ENCODE measurements at places on chromosomes 7 and 10.

DNA sequence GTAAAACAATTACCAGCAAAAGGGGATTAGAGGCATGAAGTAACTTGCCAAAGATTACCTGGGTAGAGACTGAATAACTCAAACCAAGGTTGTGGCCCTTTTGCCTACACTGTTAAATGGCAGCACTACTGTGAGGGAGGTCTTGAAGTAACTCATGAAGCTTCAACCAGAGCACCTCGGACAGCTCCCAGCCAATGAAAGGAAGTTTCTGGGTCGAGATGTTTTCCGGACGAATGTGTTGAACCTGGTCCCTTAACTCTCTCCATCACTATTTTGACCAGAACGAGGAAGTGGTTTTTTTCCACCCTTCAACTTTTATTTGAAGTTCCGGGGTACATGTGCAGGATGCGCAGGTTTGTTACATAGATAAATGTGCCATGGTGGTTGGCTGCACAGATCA, 133.6 kb upstream of the PRKCQ start:
- DNase-seq, result no peak

GRCh38 chr7:20475756-20476155, 139.7 kb upstream of the ABCB5 start:
- DNase-seq, result no peak

DNA sequence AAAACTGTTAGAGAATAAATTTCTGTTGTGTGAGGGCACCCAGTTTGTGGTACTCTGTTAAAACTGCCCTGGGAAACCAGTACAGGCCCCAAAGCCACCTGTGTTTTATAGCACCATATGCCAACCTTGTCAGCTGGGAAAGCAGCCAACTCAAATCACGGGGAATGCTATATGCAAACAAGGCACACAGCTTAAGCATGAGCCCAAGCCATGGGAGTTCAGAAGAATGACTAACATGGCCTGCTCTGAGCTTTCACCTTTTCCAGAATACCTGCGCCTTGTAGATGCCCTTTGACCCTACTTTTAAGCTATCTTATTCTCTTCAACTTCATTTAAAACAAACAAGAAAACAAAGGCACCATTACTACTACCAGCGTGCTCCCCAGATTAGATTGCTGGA, 5.5 kb upstream of the SLC25A13 start:
- DNase-seq, result no peak

DNA sequence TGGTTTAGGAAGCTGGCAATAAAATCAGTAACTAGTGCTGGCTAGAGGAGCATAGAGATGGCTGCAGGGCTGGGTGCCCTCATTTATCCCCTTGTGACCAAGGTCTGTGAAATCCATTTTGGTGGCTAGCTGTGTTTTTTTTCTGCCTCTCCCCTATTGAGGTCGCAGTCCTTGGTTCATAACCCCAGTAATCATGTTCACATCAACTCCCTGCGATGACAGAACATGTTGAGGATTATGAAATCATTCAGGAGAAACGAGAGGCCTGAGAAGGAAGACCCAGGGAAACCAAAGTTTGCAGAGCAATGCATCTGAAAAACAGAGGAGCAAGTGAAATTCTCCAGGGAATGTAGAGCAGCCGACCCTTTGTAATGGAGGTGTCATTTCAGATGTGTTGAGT, 126.9 kb downstream of the TACC2 start:
- no peak for DNase-seq

DNA sequence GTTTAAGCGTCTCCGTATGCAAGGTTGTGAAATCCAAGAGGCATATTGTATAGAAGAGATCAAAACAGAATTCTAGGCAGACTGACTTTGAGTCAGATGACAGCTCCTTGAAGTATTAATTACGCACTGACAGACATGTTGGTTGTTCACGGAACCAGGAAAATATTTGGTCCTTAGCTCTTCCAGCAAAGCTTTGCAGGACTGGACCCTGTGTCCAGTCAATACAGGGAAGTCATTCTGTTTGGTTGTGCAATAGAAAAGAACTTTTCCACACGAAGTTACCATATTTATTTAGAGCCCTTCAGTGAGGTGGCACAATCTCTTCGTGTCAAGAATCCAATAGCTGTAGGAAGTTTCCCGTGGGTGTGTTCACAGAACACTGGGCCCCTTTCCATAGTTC, 205.3 kb downstream of the ARHGAP21 start:
- no peak for DNase-seq

DNA sequence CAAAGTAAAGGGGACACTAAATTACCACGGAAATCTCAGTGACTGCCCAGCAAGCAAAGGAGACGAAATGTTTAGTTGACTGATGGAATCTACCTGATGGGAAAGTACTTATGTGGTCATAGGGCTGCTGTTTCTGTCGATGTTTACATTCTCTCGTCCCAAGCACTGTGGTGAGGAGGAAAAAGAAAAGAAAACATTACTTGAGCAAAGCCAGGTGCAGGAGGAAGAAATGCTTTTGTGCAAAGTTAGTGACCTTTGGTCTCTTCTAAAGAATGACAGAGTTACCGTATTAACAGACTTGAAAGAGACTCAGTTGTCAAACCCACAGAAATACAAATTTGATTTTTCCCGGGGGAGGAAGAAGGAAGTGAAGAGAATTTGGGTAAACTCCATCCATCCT, 43.3 kb upstream of the FMC1 start:
- DNase-seq, result no peak

GRCh38 chr10:117137911-117138642, at the start of gene VAX1:
Gene VAX1 (minus strand): TSS chr10:117138270. CDS start chr10:117138056, 214 bp downstream.
- no peak for DNase-seq

DNA sequence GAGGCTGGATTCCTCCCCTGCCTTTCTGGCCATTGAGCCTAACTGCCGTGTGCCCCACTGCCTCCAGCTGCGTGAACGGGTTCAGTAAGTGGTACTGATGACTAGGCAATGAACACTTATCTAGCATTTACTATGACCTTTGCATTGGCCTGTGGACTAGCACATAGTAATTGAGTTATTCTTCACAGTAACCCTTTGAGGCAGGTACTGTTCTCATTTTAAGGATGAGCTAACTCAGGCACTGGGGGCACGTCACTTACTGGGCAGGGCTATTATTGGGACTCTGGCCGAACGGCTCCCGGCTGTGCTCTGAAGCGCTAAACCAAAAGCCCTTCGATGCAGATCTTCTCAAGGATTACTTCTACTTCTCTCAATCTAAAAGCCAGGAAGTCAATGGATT, 38.3 kb downstream of the WIPF3 start:
- DNase-seq, result no peak

DNA sequence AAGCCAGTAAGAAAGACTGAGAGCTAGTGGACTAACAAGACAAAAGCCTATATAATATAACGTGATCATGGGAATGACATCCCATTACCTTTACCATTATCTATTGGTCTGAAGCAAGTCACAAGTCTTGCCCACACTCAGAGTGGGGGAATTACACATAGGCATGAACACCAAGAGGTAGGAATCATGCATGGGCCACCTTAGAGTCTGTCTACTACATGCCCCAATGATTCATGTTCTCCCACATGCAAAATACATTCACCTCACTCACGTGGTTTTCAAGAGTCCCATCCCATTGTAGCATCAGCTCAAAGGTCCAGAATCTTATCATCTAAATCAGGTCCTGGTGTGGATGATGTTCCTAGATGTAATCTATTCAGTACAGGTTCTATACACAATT, 29.4 kb downstream of the DNAJC9 start:
- no peak for DNase-seq

GRCh38 chr7:22582863-22583622, 83.1 kb upstream of the STEAP1B start:
- DNase-seq, result no peak
